ENCODE measurements at places on chromosomes 12 and 14.

DNA sequence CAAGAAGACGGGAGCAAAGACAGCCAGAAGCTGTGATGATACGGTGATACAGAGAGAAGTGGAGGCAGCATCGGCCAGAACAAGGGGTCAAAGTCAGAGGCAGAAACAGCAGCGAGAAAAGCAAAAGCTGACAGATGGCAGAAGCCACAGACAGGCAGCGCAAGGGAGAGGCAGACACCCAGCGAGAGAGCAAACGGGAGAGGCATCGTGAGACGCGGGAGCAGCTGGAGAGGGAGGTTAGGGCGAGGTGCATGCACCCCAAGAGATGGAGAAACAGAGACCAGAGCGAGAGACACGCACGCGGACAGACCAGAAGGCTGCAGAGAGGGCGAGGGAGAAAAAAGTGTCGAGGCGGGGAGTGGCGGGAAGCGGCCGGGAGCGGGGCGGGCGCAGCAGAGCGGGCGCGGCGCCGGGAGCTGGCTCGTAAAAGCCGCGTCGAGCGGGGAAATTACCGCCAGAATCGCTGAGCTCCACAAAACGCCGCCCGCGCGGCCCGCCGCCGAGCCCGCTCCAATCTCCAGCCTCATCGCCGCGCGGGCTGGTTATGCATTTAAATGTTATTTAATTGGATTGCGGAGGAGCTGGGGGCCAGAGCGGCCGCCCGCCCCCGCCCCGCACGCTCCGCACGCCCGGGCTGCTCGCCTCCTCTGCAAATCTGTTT is 15.6 kb downstream of the SMUG1 start:
- peak; percentile 20 for DNase-seq

DNA sequence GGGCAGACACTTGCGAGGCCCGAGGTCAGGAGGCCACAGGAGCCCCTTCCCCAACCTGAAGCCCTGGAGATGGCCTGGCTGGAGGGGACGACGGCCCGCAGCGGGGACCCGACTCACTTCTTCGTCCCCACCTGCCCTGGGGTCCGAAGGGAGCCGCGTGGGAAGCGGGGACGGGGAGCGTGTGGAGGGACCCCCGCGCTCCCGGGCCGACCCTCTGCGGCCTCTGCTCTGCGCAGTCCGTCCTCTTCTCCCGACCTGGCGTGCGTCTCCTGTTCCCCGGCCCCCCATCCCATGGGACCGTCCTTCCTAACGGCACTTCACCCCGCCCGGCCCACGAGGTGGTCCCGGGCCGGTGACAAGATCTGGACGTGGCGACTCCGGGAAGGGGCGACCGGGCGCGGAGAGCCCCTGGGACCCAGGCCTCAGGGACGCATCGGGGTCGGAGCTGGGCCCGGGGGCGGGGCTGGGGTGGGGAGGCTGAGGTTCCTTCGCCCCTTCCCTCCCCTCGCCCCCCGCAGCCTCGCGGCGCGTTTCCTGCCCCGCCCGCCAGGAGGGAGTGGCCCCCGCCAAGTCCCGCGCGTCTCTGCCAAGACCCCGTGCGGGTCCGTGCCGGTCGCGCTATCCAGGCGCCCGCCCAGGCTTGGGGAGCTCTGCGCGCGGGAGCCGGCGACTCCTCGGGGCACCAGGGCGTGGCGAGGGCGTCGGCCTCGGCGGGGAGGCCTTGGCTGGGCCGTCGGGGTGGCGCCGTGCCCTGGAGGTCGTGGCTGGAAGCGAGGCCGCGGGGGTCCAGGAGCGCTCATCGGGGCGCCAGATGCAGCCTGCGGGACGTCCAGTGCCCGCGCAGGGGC is 97.1 kb downstream of the TNFAIP2 start:
- no peak for DNase-seq

GRCh38 chr14:32090686-32091085 is 13.6 kb downstream of the ARHGAP5 start:
- no peak for DNase-seq

GRCh38 chr12:92656911-92657310 is 45.9 kb upstream of the PLEKHG7 start:
- DNase-seq, result no peak

- no peak for DNase-seq
These were observed 114.9 kb downstream of the METTL25 start for GRCh38 chr12:82473111-82473754.

- DNase-seq, result no peak
These were observed 54.2 kb upstream of the PTHLH start for GRCh38 chr12:28026701-28027100.

- DNase-seq, result no peak
These were observed 18.8 kb upstream of the NR4A1 start for GRCh38 chr12:52032446-52032803.

GRCh38 chr12:8734873-8735381 is 37.1 kb downstream of the RIMKLB start:
- DNase-seq, result no peak

GRCh38 chr12:47892819-47893218 is 12.0 kb downstream of the VDR start:
- DNase-seq, result no peak

- peak; percentile 44 for DNase-seq
These were observed 417.6 kb downstream of the PCNX1 start for GRCh38 chr14:71324767-71325272.

DNA sequence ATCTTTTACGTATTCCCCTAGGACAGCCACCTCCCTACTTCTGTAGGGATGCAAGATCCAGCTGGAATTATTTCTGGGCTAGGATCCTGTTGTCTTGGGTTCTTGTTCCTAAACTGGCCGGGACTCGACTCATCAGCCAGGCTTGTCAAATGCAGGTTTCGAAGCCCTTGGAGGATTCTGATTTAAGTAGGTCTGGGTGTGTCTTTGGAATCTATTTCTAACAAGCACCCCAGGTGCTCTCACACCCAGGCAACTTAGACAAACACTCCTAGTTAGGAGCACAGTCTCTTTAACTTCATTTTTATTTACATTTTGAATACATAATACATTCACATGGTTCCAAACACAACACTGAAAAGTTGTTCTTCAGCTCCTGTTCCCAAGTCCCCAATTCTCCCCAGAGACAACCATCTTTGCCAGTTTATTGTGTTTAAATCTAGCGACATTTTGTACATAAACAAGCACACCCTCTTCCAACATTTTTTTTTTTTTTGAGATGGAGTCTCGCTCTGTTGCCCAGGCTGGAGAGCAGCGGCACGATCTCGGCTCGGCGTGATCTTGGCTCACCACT is 20.9 kb downstream of the MORN3 start:
- no peak for DNase-seq

DNA sequence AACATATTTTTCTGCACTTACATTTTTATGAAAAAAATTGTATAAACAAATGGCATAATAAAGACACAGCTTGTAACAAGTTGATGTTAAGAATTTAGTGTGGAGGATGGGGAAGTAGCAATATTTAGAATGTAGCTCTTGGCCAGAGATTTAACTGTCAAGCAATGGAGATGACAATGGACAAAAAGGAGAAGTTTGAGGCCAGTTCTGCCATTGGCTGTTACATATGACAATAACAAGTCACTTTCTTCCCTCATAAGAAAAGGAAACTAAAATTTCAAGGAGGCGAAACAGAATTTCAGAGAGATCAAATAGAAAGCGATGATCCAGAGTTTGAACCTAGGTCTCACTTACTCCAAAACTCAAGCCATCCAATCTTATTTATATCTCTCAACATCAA is 122.8 kb upstream of the CCDC175 start:
- no peak for DNase-seq

GRCh38 chr12:46160101-46160980 is 108.5 kb downstream of the SLC38A1 start:
- no peak for DNase-seq

- DNase-seq, result peak; percentile 6
These were observed 1.6 kb upstream of the PACS2 start for GRCh38 chr14:105312973-105313372.

DNA sequence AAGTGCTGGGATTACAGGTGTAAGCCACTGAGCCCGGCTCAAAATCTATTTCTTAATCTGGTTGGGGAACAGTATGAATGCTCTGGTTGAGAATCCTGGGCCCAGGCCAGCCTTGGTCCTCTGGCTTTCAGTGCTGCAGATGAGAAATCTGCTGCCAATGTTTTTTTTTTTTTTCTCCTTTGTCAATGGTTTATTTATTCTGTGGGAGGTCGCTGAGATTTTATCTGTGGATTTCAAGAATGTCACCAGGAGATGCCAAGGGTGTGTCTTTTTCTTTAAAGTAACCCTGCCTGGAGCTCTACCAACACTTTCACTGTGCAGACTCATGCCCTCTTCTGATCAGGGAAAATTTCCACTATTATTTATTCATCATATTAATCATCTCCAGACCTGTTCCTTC is 3.6 kb downstream of the SLC25A29 start:
- DNase-seq, result no peak

DNA sequence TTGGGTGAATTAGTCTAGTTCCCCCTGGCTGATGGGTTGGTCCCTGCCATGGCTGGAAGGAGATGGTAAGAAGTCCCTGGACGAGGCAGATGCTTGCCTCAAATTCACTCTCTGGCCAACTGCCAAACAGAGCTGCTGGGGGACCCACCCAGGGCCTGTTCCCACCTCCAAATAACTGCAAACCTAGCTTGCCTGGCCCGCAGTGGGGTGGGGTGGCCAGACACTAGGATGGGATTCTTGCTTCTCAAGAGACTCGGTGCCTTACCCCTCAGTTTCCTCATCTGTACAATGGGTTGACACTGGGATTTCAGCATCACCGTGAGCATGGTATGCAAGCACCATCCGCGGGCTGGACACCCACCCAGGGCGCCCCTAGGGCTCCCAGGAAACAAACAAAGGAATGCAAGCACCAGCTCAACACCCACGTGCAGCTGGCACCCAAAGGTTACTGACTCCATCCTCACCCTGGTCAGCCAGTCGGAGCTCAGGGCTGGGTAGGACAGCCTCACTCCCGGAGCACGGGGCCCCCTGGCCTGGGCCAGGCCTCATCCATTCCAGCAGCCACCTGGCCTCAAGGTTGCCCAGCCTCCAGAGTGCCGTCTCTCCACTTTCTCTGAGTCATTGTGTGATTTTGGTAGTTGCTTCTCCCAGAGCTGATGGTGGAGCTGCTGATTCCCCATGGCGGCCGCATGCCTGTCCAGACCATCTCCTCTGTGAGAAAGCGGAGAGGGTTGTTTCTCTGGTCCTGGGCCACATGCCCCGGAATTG is 205.2 kb upstream of the RTL1 start:
- DNase-seq, result no peak

GRCh38 chr12:112304436-112304835 is 77.8 kb downstream of the HECTD4 start:
- no peak for DNase-seq

DNA sequence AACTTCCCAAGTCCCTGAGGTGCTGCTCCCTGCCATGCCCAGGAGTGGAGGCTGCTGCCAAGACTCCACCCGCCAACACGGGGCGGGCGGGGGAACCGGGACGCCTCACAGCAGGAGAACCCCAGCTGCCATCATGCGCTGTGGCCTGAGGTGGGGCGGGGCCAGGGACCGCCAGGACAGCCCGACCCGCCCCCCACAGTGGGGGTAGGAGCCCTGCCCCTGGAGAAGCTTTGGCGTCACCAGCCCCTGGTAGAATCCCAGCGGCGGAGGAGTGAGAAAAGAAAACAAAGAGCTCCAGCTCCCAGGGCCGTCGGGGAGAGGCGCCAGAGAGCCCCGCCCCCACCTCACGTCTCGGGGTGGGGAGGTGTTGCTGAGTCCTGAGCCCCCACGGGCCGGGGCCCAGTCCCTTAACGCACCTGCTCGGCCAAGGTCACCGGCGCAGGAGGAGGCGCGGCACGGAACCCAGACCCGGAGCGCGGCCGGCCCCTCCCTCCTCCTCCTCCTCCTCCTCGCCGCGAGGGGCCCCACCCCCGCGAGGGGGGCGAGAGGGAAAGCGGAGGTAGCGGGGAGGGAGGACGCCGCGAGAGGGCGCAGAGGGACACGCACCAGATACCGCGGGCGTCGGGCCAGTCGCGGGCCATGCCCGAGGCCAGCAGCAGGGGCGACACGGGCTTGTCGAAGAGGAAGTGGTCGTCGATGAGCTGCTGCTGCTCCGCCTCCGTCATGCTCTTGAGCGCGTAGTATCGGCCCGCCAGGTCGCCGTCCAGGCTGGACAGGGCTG is 1.8 kb downstream of the CKB start:
- peak; percentile 76 for DNase-seq

All from GM06990 (cell line).